ENCODE measurements at places on chromosomes 6 and 20. TPM values are rescaled to one million over a fixed set of nuclear protein-coding genes. Genes with fewer than 3 reads are reported as not detected.

Gene TTLL9
- total RNA-seq, result not detected

Gene CBLN4
- total RNA-seq, result not detected

Gene MDC1
- 5.4 TPM for total RNA-seq

Gene HLA-DPA1
- 64.3 TPM for total RNA-seq

Gene TFAP2A
- total RNA-seq, result 0.36 TPM

Gene FAM83D
- 14.3 TPM for total RNA-seq

- H3K4me3 ChIP-seq, result no peak overlapping the region
- H3K27me3 ChIP-seq, result peaks cover 79% of the 10 kb centered on the region
- peak; percentile 29 for DNase-seq
- H3K27ac ChIP-seq, result no peak overlapping the region
- no peaks in the 10 kb centered on the region for H3K36me3 ChIP-seq
These were observed 1.2 kb upstream of the DLGAP4 start for GRCh38 chr20:36304786-36305495.

GRCh38 chr6:31911826-31912585 lies 10.1 kb upstream of the ZBTB12 start:
- H3K36me3 ChIP-seq, result no peaks in the 10 kb centered on the region
- H3K27ac ChIP-seq, result no peak overlapping the region
- H3K4me1 ChIP-seq, result no peaks in the 10 kb centered on the region
- H3K4me3 ChIP-seq, result no peak overlapping the region

DNA sequence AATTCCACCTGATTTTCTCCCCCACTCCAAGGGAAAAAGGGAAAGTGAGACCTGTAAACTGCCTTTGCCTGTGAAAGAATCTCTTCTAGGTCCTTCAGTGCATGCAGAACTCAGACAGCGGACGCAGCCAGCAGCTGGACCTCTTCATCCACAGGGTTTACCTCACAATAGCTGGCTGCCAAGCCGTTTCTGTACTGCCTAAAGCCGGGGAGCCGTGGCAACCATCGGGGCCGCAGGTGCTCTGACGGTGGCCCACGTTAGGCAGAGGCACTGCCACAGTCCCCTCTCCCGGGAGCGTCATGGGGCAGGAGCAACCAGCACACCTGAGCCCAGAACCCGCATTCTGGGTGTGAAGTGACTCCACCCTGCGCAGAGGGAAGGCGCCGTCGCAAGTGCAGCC lies 206.1 kb downstream of the TTLL2 start:
- H3K36me3 ChIP-seq, result no peaks in the 10 kb centered on the region
- no peak overlapping the region for H3K4me3 ChIP-seq
- no peaks in the 10 kb centered on the region for H3K27me3 ChIP-seq
- no peaks in the 10 kb centered on the region for H3K4me1 ChIP-seq
- DNase-seq, result no peak
- no peak overlapping the region for H3K27ac ChIP-seq

DNA sequence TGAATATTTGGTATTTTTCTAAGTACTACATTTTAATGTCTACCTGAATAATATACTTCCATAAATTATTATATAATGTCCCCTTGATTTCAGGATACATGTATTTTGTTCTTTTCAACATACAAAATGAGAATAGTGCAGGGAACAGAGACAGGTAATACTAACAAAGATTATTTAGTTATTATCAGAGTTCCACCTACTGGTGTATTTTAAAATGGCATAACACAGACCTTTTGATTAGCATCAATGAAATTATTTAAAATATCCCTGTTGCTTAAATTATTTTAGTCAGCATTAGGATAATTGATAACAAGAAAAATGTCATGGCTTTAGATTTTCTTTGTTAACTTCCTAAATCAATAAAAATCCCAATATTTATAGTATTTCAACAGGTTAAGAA lies 184.0 kb downstream of the PRDM13 start:
- no peak overlapping the region for H3K4me3 ChIP-seq
- no peak for DNase-seq
- H3K27me3 ChIP-seq, result peaks cover 3% of the 10 kb centered on the region
- H3K36me3 ChIP-seq, result no peaks in the 10 kb centered on the region

GRCh38 chr6:84416043-84416657 lies 188.7 kb upstream of the CEP162 start:
- no peak overlapping the region for H3K4me3 ChIP-seq
- no peak for DNase-seq
- no peaks in the 10 kb centered on the region for H3K36me3 ChIP-seq
- no peaks in the 10 kb centered on the region for H3K4me1 ChIP-seq
- H3K27ac ChIP-seq, result no peak overlapping the region
- no peaks in the 10 kb centered on the region for H3K27me3 ChIP-seq

DNA sequence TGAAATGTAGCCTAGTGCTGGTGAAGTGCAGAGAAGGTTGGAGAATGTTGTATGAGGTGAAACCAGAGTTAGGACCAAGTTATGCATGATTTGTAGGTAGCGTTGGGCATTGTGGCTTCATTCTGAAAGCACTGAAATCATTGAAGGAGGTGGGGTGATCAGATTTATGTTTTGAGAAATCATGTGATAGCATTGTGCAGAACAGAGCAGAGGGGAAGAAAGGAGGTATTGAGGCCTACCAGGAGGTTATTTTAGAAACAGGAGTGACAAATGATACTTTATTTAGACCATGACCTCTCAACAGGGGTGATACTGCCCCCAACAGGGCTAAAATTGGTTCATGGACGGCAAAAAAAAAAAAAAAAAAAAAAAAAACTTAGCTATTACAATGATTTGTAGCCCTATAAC lies 15.6 kb upstream of the HMGN3 start:
- no peak overlapping the region for H3K4me3 ChIP-seq
- no peaks in the 10 kb centered on the region for H3K36me3 ChIP-seq
- DNase-seq, result no peak
- no peaks in the 10 kb centered on the region for H3K27me3 ChIP-seq
- H3K27ac ChIP-seq, result no peak overlapping the region

DNA sequence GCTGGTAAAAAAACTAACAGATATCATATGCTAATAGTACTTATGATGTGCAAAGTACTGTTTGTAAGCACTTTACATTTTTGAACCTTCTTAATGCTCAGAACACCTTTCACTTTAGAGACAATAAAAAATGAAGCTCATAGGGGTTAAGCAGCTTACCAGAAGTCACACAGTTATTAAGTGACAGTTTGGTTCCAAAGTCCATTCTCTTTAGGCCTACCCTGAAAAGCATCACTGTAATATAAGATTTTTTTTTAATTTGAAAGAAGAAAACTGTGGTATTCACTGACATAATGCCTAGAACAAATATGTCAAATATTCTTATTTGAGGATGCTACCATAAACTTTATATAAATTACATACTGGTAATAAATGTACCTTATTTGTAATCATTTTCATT lies 127.6 kb upstream of the RUNX2 start:
- H3K27ac ChIP-seq, result no peak overlapping the region
- no peaks in the 10 kb centered on the region for H3K27me3 ChIP-seq

DNA sequence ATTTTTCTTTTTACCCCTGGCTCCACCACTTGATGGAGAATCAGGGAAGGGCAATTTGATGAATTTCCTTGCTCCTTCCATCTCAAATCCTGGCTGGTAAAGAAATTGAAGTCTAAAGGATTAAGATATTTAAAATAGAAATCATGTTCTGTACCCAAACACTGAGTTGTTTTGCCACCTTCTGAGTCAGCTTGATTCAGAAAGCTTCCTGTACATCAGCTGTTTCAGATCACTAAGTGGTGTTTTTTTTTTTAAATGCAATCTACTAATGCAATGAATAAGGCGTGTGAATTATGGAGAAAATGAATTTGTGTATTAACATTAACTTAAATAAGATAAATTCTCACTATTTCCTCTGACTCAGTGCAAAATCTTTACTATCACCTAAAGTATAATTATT lies 11.5 kb upstream of the POPDC3 start:
- no peak overlapping the region for H3K4me3 ChIP-seq
- H3K4me1 ChIP-seq, result no peaks in the 10 kb centered on the region
- H3K27me3 ChIP-seq, result no peaks in the 10 kb centered on the region
- no peak for DNase-seq
- no peaks in the 10 kb centered on the region for H3K36me3 ChIP-seq
- H3K27ac ChIP-seq, result no peak overlapping the region

GRCh38 chr20:39358052-39358451 lies 395.9 kb downstream of the DHX35 start:
- H3K36me3 ChIP-seq, result no peaks in the 10 kb centered on the region
- H3K27ac ChIP-seq, result no peak overlapping the region
- no peak for DNase-seq
- H3K4me1 ChIP-seq, result peaks cover 15% of the 10 kb centered on the region
- no peak overlapping the region for H3K4me3 ChIP-seq

DNA sequence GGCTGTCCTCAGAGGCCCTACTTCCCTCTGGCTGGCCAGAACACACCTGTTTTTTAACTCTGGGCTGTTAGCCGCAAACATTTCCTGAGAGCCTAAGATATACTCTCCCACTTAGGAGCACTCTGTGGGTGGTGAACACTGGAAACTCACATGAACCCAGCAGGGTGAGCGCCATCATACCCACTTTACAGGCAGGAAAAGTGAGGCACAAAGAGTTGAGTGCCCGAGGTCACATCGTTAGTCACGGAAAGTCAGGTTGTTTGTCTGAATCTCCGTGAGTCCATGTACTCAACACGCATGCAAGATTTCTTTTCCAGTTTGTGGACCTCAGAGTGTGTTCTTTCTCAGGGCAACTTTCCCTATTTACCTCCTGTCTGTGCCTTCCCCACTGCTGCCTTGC lies 1.9 kb downstream of the BAK1 start:
- peaks cover 30% of the 10 kb centered on the region for H3K36me3 ChIP-seq
- H3K4me1 ChIP-seq, result peaks cover 20% of the 10 kb centered on the region
- H3K27ac ChIP-seq, result peak overlapping the region; percentile 87
- H3K27me3 ChIP-seq, result no peaks in the 10 kb centered on the region
- H3K4me3 ChIP-seq, result peak overlapping the region; percentile 88

DNA sequence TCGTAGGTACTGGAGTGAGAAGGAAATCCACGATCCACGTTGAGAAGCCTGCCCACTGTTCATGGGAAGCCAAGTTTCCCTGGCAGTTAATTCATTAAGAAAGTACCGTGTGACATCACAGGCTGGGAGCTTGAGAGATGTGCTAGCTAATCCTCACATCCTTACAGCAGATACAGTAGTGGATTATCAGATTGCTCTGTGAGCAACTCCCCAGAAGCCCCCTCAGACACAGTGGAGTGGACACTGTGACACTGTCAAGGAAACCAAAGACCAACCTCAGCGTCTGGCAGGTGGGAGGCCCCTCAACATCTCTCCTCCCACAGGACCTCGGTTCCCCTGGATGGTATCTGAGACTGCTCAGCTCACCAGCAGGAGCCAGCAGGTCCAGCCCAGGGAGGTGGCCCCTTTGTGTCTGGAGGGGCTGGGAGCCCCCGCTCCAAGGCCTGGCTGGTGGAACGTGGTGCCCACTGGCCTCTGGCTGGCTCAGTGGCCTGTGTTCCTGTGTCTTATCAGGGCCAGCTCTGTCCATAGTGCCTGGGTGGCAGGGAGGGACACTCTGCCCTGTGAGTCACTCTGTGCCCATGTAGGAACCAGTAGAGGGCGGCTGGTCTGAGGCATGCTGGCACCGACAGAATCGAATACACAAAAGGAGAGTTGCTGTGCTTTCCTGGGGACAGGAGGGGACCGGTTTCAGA lies 7.2 kb downstream of the PYGB start:
- no peak for DNase-seq
- no peaks in the 10 kb centered on the region for H3K27me3 ChIP-seq
- peaks cover 87% of the 10 kb centered on the region for H3K4me1 ChIP-seq
- no peak overlapping the region for H3K4me3 ChIP-seq

GRCh38 chr6:126075335-126076071 lies 89.2 kb downstream of the TRMT11 start:
- no peaks in the 10 kb centered on the region for H3K4me1 ChIP-seq
- no peaks in the 10 kb centered on the region for H3K27me3 ChIP-seq
- no peaks in the 10 kb centered on the region for H3K36me3 ChIP-seq
- DNase-seq, result no peak
- no peak overlapping the region for H3K27ac ChIP-seq

DNA sequence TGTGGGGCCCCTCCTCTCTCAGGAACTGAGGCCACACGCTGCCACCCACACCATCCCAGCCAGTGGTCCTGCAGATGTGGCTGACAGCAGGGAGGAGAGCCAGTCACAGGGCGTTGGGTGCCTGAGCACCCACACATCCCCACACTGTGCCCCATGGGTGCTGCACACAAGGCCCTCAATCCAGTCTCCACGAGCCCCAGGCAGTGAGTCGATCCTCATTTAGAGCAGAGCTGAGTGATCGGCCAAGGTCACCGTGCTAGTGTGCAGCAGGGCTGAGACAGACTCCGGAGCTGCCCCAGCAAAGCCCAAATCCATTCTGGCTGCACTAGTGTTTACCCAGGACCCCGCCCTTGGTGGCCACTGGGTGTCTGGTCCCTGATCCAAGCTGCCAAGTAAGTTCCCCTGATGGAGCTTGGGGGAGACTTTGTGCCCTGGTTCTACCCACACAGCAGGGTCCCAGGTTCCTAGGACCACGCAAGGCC lies 9.0 kb downstream of the C20orf203 start:
- no peak overlapping the region for H3K27ac ChIP-seq
- DNase-seq, result no peak
- H3K4me3 ChIP-seq, result no peak overlapping the region

- no peak overlapping the region for H3K4me3 ChIP-seq
- peaks cover 10% of the 10 kb centered on the region for H3K36me3 ChIP-seq
- no peak overlapping the region for H3K27ac ChIP-seq
- H3K27me3 ChIP-seq, result no peaks in the 10 kb centered on the region
These were observed 46.4 kb downstream of the SLC9A8 start for GRCh38 chr20:49859011-49859410.

DNA sequence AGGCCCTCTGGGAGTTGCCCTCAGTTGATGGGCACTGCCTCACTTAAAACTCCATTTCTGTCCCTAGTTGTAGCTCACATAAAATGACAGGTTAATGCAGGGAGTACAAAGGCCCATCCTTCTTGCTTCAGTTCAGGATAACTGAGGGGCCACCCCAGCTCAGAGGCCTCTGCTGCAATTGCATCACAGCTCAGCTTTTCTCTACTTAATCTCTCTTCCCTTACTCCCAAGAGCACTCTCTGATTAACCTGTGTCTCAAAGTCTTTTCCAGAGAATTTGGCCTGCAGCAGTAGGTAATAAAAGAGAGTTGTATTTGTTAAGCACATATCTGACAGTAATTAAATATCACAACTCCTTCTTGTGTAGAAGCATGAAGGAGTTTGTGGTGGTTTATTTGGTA lies 40.9 kb upstream of the FLRT3 start:
- H3K27ac ChIP-seq, result no peak overlapping the region
- H3K36me3 ChIP-seq, result no peaks in the 10 kb centered on the region
- DNase-seq, result no peak

- no peaks in the 10 kb centered on the region for H3K36me3 ChIP-seq
- H3K4me3 ChIP-seq, result no peak overlapping the region
These were observed 1.9 kb upstream of the NKAIN4 start for GRCh38 chr20:63255931-63256704.

- H3K27ac ChIP-seq, result no peak overlapping the region
- DNase-seq, result no peak
- no peaks in the 10 kb centered on the region for H3K27me3 ChIP-seq
- H3K4me1 ChIP-seq, result no peaks in the 10 kb centered on the region
- no peak overlapping the region for H3K4me3 ChIP-seq
These were observed 2.1 kb upstream of the PTCHD4 start for GRCh38 chr6:48113130-48113529.

Data from sigmoid colon (tissue), 7 donors.